SJCRH30 (cell line): ENCODE measurements at places on chromosomes 5 and 9. TPM values are rescaled to one million over a fixed set of nuclear protein-coding genes. Genes with fewer than 3 reads are reported as not detected.

DNA sequence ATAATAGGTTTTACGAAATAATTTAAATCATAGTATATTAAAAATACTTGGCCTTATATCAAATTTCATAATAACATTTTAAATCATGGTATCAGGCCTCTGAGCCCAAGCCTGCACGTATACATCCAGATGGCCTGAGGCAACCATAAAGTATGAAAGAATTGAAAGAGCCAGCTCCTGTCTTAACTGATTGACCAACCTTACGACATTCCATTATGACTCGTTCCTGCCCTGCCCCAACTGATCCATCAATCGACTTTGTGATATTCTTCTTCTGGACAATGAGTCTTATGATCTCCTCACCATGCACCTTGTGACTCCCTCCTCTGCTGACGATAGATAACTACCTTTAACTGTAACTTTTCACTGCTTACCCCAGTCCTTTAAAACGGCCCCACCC lies 545.0 kb downstream of the MTRR start:
- no peak for DNase-seq

DNA sequence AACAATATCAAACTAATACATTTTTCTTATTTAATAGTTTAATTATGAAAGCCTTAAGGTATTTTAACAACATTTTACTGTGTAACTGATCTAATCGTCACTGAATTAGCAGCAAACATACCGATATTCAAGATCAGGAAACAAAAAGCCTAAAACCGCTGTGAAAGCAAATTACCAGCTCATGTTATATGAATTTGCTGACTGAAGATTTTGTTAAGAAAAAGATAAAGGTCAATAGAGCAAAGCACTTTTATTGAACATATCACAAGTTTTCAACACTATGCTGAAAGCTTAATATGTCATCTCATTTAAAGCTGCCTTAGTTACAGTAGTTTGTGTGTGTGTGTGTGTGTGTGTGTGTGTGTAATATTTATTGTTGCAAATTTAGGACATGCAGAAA lies 1634.9 kb upstream of the NUDT12 start:
- DNase-seq: no peak

DNA sequence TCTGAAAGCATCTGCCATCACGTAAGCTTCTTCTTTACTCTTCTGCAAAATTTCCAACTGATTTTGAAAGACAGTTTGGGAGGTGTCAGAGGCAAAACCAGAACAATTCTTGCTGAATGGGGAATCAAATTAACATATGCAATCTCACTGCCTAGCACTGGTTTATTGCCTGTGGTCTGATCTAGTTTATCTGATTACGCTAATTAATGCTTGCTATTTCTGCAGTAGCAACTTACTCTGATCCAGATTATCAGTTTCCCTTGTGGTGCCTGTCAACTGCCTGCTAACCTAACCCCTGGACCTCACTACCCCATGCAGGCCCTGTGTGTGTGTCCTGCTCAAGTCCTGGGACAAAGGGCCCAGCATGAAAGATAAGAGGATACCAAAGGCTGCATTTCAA lies 40.3 kb downstream of the CCDC125 start:
- DNase-seq: no peak

DNA sequence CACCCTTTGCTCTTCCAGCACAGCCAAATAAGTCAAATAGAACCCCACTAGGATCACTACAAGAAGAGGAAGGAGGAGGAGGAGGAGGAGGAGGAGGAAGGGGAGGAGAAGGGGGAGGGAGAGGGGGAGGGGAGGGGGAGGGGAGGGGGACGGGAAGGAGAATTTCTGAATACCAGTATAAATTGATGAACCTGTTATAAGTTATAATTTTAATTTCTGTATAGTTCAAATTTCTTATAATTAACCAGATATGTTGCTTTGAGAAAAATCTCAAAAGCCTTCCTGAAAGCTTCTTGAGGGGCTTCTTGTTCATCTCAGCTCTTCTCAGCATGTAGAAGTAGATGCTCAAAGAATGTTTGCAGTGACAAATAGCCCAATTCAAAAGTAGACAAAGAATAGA lies 15.0 kb upstream of the ADRA1B start:
- no peak for DNase-seq

GRCh38 chr9:114312513-114312875 lies 10.4 kb upstream of the ORM1 start:
- no peak for DNase-seq

TAF11L10 gene
- total RNA-seq: not detected in 2 replicates

DNA sequence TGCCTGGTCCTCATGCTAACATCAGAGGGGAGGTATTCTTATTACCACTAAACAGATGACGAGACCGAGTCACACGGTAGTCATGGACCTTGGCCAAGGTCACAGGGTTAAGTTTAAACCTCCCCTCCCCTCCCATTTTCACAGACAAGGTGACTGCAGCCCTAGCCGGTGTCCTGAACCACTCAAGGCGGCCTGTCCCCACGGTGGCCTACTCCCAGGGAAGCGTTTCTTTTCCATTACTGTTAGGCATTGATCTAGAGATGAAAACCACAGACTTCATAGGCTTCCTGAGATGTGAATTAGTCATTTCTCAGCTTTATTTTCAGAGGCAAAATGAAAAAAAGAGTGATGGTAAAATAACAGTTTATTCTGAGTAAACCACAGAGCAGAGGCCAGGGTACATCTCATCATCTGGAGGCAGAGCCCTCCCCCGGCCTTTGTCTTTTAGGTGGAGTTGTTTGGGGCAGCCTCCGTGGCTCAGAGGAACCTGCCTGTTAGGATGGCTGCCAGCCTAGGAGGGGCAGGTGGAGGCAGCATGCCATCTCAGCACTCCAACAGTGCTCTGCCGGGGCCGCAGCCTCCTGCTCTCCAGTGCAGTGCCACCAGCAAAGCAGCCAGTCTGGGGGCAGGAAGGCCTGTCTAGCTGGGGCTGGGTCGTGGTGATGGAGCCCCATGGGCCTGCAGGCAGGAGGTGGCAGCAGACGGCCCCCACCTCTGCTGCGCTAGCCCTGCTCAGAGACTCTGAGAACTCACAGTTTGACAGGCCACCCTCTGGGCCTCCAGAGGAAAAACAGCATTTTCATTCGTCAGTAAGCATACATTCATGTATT lies 71.2 kb downstream of the RAPGEF1 start:
- no peak for DNase-seq

GRCh38 chr5:176548967-176549444 lies at the start of gene CDHR2:
Gene CDHR2 (plus strand): TSS chr5:176549342. CDS start chr5:176565353, 16,011 bp downstream.
- DNase-seq: no peak

DNA sequence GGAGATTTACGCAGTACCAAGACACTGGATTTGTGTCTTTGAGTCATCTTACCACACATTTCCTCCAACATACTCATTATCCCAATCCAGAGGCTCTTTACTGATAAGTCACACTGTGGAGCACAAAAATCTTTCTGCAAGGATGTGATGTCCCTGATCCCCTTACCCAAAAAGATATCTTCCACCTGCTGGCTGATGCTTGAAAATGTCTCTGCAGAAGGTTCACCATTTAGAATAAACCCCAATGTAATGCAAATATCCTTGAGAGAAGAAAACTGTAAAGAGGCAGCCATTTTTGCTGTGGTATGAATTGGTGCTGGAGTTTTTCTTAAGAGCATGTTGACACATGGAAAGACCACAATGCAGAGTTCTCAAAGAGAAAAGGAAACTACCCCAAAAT lies 65.7 kb upstream of the RORB start:
- DNase-seq: no peak
